ENCODE measurements at places on chromosomes 5 and 9.

- no peak for DNase-seq
These were observed 179.8 kb downstream of the SEC61B start for GRCh38 chr9:99401680-99402504.

DNA sequence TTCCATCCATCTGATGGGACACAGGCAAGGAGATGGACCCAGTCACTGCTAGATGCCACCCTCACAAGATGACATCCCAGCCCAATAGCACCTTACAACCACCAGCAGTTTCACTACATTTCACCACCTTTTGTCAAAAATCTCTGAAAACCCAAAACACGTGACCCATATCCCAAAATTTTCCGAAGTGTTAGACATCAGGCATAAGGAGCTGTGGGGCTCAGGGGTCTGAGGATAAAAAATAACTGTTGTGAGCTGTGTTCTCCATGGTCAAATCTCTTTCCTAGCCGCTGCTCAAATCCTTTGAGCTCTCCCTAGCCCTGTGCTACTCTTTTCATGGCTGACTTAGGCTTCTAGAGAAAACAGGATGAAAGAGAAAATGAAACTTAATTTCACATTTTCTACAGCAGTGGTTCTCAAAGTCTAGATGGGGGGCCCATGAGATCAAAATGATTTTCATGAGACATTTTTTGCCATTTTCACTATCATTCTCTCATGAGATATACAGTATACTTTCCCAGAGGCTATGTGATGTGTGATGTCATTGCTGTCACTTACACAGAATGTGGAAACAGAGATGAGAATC is 40.7 kb downstream of the TIMD4 start:
- DNase-seq: no peak

- DNase-seq: peak; percentile 22
These were observed 176.0 kb downstream of the ATP10B start for GRCh38 chr5:160675988-160676387.

GRCh38 chr9:118446943-118447639 is 742.9 kb downstream of the TLR4 start:
- no peak for DNase-seq

DNA sequence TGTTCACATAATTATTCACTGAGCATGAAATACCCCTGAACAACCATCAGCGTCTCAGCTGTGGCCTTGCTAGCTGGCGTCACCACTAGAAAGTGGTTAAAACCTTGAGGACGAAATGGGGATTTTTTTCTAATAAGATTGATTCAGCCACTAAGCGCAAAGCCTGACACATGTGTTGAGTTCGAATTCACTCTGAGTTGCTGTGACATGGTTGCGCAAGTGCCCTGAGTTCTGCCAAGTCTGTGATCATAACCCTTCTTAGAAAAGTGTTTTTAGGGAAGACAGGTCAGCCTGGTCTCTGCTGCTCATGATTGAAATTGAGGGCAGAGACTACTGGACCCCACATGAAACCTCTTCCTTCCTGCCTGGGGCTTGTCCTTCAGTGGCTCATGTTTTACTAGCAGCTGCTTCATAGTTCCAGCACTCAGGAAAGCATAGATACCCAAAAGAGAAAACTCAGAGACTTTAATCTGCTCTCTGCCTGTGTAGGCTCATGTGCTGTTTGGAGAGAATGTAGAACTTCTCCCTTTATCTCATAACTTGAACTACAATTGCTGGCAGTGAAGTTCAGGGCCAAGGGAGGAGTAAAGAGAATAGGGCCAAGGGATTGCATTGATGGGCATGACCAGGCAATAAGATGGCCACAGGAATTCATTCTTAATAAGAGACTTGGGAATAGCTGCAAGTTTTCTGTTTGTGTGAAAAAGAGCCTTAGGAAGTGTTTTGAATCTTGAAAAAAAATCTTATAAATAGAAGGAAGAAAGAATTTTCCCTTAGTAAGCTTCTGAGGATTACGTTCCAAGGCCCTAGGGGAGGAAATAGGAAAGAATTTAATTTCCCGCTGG is 66.8 kb upstream of the CXCL14 start:
- no peak for DNase-seq

- no peak for DNase-seq
These were observed 10.1 kb downstream of the CAMK2A start for GRCh38 chr5:150279330-150280020.

- DNase-seq: no peak
These were observed 108.5 kb downstream of the UBAP2 start for GRCh38 chr9:33939924-33940874.

DNA sequence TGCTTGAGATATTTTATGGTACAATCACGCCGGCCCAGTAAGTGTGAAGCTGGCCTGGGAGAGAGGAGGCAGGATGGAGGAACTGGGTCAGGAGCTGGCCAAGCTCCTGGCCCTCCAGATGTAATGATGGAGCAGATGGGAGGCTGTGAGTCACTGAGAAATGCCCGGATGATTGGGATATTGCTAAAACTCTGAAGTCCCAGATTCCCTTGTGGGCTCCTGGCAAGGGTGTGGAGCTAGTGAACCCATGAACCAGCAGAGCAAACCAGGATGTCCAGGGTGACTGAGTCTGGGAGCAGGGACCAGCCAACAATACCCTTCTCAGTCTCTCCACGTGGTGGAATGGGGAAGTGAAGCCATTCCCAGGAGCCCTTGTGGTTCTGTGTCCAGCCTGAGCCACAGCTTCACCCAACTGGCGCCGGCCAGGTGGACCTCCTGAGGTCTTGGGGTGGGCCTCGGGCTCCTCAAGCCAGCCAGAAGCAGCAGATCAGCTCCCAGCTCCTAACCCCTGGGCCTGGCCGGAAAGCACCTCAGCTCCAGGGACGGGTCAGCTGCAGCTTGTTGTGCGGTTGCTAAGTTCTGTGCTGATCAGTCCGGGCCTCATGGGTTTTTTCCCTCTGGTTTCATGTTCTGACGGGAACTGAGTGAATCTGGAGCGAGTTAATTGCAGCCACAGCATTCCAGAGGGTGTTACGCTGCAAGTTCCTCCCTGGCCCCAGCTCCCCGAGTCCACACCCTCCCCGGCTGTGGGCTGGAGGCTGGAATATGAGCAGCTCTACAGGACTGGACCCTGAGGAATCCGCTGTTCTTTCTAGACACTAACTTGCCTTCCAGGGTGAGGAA is 37.6 kb downstream of the DUSP1 start:
- DNase-seq: no peak

DNA sequence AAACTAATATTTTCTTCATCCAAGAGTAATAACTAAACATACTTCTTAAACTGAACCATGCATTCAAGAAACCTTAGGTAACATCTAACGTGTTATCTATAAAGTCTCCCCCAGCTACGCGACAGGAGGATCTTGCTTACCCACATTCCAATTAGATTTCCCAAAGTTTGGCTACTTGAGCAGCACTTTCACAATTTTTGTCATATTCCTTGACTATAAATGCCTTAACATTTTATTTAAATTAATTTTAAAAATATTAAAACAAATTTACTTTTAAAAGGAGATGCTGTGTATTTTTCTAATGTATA is 25.3 kb upstream of the IFNE start:
- no peak for DNase-seq

DNA sequence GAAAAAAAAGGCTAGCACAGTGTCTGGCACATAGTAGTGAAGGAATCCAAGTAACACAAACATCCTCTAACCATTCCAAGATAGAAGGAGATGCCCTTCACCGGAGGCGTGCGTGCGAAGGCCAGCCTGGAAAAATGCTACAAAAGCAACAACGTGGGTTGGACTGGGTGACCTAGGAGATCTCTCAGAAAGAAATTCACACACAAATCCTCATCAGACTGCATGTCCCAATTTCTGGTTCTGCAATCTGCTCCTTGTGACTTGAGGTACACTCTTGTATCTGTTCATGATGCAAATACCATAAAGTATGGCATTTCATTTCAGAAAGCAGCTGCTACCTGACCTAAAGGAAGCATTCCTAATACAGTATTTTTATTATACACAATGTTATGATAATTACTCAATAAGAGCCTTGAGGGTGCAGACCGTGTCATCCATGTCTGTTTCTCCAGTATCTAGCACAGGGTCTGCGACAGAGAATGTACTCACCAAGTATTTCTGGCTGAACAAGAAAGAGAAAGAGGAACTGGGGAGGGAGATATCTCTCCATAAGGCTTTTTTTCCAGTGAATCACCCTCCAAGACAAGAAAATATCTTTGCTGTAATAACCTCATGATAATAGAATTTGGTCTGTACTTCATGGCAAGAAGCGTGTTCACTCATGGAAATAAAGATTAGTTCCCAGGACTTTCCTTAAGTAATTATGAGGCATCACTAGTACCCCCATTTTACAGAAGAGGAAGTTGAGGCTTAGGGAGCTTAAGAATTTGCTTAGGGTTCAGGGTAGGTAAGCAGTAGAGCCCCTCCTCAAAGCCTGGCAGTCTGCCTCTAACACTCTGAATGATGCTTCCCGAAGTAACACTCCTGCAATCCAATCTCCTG is 138.3 kb downstream of the CDK5RAP2 start:
- no peak for DNase-seq

DNA sequence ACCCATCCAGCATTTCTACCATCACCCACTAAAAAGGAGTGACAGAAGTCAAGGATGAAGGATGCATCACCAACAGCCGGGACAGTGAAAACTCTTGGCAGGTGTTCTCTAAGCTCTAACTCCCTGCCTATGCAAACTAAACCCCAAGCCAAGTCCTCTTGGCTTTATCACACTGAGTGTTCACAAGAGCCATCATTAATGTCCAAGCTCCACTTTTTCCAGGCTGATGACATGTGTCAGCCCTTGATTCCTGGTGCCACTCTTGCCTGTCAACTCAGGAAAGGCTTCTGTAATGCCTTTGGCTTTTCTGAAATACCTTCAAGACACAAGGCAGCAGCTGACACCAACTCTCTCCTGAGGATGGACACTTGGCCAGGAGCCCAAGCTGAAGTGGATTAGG is 86.9 kb downstream of the NR6A1 start:
- DNase-seq: no peak

- DNase-seq: no peak
These were observed 17.8 kb downstream of the INIP start for GRCh38 chr9:112700085-112700484.

DNA sequence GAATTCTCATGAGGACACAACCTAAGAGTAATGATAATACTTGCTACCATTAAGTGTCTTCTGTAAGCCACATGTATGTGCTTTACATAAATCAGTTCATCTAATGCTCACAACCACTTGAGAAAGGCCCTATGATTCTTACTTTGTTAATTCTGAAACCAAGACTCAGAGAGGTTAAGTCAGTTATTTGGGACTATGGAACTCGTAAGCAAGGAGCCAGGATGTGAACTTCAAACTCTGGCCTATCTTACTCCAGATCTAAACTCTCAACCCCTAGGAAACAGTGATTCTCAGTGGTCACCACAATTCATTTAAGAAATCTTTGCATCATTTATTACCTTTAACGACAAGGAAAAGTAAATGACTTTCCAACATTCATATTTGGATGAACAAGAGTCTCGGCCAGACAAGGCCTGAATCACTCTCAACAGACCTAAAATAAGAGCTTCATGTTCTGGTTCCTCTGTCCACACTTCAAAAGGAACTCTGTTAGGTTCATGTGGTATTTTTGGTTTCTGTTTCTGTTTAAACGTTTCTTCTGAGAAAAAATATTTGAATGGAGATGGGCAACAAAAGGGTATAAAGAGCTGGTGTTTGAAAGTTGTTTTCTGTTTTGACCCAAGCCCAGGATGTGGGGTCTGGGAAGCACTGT is 104.8 kb downstream of the LPAR1 start:
- DNase-seq: no peak

Data from hematopoietic multipotent progenitor cell treated with erythropoietin and hydrocortisone succinate and interleukin-3 and kit ligand, for 6 days (in vitro differentiated cells).